ENCODE measurements at places on chromosomes 4 and X.

GRCh38 chr4:183408796-183409195 is 35.6 kb upstream of the CDKN2AIP start:
- DNase-seq = no peak

DNA sequence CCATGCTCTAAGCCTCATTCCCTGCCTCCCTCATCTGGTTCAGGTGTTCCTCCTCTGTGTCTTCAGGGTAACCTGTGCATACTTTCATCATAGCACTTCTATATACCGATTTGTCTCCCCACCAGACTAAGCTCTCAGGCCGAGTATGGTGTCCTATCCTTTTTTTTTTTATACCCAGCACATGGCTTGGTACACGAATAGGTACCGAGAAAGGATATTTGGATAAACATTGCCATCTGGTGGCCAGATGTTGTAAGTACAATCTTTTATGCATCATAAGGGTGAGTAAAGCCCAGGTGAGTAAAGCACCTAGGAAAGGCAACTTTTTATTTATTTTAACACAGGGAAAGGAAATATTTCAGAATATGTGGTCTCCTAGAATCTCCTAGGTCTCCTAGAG is 68.4 kb downstream of the MID2 start:
- no peak for DNase-seq

GRCh38 chr4:177951026-177951425 is 508.8 kb upstream of the AGA start:
- no peak for DNase-seq

DNA sequence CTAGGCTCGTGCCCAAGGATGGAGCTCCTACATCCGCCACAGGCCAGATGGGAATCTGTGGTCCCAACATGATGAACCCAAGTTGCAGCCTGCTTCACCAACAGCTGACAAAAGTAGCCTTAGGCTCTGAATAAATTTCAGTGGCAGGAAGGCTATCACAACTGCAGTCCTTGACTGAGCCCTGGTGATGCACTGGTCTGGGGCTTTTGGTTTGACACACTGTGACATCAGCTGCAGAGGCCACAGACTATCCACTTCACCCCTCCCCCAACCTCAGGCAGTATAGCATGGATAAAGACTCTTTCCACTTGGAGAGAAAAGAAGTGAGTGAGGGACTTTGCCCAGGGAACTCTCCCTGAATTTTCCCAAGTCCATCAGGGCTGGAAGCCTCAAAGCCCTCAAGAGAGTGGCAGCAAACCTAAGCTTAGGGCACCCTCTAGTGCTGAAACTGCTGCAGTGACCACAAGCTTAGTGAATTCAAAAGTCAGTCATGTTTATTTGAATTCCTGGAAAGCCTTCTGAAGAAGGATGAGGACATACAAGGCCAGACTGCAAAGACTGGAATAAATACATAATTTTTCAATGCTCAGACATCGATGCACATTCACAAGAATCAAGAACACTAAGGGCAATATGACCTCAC is 135.0 kb upstream of the TENT5D start:
- no peak for DNase-seq

- DNase-seq = no peak
Observed at GRCh38 chrX:116436358-116436816, at the start of gene SLC6A14. SLC6A14 (plus strand) TSS chrX:116436606; CDS start chrX:116436710, 104 bp downstream.

DNA sequence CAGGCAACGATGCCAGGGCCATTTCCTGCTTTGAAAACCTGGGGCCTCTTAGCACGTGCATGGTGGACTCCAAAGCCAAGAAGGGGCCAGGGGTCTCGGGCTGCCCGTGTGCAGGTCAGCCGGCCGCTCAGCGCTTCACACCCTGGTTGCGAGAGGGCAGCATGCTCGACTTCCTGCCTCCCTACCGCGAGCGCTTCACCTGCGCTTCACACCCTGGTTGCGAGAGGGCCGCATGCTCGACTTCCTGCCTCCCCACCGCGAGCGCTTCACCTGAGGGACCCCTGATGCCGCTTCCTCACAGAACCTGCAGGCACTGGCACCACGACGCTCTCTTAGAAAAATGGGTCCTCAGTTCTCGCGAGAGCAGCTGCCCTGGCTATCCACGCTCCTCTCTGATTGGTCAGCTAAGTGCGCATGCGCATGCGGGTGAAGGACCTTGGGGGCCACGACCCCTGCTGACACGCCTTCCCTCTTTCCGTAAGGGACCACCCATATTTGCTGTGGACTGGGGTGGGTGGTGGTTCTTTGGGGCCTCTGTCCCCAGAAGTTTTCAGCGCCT is at the start of gene FAM9A:
Gene FAM9A (minus strand): TSS at position 343 of the 559 bp plus-strand sequence. CDS start 1,212 bp downstream, outside the sequence.
- no peak for DNase-seq

DNA sequence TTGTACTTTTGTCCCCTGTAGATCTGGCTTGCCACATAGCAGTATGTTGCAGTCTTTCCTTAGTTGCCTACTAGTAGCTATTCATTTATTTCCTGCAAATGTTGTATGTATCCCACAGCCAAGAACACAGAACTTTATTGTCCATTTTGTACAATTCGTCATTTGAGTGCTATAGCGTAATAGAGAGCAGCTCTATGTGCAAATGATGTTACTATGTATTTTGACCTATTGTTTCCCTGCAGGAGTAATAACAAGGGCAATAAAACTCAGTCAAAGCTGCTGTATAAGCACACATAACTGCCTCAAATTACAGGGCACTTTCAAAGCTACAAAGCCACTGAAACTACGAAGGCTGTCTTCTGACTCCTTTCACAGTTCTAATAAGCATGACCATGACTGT is 48.1 kb downstream of the NRK start:
- no peak for DNase-seq

GRCh38 chr4:11615601-11616000 is 186.9 kb upstream of the HS3ST1 start:
- DNase-seq = no peak

DNA sequence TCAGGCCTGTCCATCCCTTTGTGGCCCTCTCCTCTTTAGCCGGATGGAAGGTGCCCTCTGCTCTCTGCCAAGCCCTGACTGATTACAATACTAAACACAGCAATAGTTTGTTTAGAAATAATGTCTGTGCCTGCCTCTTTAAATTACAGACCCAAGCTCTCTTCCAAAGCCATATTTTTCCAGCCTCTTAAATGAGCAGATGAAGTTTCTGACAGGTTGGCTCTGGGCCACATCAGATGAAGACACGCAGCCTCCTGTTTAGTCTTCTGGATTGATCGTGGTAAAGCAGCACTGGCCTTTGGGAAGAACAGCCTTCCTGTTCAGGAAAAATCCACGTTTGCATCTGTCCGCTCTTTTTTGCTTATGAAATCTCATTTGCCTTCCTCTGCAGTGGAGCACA is 133.6 kb downstream of the CPE start:
- no peak for DNase-seq

DNA sequence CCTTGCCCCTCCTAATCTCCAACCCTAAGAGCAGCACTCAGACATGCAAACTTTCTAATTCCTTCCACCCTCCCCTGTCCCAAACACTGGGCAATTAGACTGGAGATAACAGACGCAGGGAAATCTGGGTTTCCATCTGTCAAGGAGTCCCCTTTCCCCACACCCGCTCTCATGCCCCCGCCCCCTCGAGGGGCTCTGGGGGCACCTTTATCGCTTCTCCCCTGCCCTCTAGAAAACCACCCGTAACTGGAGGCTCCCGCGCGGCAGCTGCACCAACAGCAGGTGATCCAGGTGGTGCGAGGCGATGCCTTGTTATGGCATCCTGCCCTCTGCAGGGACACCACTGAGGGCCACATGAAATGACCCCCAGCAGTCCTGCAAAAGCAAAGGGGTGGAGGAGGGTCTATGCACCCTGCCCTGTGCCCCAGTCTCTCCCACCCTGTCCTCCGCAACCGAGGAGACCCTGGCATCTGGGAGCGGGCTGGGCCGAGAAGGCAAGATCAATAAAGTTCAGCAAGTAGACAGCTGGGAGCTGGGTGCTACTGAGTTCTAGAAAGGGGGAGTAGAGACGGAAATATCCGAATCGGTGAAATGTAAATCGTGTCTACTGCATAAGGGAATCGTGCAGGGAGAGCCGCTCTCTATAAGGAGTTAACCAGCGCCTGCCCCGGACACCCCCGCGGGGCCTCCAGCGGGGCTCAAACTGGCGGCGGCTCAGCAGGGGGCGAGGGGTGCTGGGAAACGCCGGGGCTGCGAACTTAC is 1.6 kb downstream of the KCTD8 start:
- no peak for DNase-seq

- DNase-seq = no peak
Observed at GRCh38 chr4:177574446-177574845, 132.2 kb upstream of the AGA start.

GRCh38 chrX:66498672-66499296 is 140.1 kb downstream of the EDA2R start:
- no peak for DNase-seq

DNA sequence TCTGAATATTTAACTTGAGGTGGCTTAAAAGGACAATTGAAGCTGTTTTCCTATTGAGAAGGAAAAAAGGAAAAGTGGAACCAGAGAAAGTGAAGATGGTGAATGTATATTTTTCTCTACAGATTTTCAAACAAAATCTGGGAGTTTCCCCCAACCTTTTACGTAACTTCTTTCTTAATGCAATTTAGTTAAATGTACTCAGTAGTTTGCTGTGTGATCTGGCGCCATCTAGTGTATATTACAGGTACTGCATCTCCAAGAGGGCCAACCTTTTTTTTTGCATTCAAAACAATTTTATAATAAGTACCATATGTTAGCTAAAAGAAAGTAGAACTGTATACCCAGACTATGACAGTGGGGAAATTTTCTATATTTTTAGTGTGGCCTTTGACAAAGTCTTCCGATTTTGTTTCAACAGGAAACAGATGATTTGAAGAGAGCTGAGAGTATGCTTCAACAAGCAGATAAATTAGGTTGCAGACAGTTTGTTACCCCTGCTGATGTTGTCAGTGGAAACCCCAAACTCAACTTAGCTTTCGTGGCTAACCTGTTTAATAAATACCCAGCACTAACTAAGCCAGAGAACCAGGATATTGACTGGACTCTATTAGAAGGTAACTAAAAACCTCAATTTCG is 82.0 kb downstream of the PLS3 start:
- no peak for DNase-seq

DNA sequence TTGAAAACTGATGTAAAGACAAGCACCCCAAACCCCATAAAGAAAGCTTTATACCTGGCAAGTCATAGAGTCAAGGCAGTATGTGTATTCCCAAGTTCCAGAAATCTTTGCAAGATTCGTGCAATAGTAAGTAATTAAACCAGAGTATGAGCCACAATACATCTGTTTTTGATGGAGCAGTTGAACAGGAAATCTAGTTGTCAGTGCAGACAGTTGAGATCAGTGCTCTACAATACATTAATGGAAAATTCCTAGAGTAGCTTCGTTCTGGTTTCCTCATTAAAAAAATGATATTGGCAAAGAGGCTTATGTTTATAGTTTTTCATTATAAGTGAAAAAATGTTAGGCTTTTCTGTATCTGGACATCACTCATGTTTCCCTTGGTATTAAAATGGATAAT is 575.3 kb downstream of the TRIML1 start:
- DNase-seq = no peak
